ENCODE measurements at places on chromosomes 16 and 17.

- ATAC-seq = no peak
These were observed 17.6 kb downstream of the MAP1LC3B start for GRCh38 chr16:87409781-87410180.

GRCh38 chr16:77591347-77591746 is 131.0 kb upstream of the NUDT7 start:
- no peak for ATAC-seq

- no peak for ATAC-seq
These were observed 279.6 kb downstream of the SNX29 start for GRCh38 chr16:12255919-12256665.

- ATAC-seq = no peak
These were observed 148.3 kb upstream of the CACNG5 start for GRCh38 chr17:66686601-66687000.

DNA sequence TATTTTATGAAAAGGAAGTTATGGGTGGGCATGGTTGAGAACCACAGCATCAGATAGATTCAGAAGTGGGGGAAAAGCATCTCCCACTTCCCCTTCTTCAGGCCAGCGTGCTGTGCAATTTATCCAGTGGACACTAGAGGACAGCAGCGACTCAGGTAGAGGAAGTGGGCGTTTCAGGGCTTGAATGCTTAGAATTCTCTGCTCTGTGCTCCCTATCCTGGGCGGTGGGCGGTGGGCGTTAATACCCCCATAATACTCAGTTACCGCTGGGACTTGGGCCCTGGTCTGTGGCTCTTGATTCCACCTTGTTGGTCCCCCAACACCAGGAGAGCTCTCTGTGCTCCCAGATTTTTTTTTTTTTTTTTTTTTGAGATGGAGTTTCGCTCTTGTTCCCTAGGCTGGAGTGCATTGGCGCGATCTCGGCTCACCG is 3.7 kb upstream of the LYZL6 start:
- peak; percentile 82 for ATAC-seq

DNA sequence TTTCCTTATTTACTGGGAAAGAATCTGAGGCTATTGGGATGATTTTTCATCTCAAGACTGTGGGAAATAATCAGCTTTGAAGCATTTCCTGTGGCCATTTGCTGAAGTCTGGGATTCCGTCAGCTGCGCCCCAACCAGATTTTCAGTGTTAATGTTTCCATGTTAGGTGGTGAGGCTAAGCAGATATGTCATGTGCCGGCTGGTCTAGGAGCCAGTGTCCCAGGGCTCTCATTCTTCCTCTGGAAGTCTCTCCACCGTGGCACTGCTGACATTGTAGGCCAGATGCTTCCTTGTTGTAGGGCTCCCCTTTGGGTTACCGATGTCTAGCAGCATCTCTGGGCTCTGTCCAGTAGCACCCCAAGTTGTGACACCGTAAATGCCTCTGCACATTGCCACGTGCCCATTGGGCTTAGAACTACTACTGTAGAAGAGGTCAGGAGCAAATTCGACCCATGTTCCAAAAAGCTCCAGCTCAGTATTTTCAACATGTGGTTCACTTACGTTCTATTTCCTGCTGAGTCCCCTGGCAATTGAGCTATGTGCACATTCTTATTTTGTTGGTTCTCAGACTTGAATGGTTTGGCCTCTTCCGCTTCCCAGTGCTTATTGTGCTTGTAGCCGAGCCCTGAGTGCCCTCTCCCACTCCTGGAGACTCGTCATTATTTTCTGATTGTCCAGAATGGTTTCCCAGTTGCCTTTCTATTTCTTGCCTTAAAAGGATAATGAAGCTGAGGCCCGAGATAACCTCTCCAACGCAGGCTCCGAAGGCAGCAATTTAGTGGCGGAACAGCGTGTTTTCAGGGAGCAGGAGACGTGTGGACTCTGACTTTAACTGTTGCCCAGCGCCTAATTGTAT is 82.2 kb downstream of the SPECC1 start:
- no peak for ATAC-seq

- no peak for ATAC-seq
These were observed 501.6 kb downstream of the MAF start for GRCh38 chr16:79098907-79099306.

GRCh38 chr16:6682142-6682811 is 650.4 kb upstream of the RBFOX1 start:
- no peak for ATAC-seq

DNA sequence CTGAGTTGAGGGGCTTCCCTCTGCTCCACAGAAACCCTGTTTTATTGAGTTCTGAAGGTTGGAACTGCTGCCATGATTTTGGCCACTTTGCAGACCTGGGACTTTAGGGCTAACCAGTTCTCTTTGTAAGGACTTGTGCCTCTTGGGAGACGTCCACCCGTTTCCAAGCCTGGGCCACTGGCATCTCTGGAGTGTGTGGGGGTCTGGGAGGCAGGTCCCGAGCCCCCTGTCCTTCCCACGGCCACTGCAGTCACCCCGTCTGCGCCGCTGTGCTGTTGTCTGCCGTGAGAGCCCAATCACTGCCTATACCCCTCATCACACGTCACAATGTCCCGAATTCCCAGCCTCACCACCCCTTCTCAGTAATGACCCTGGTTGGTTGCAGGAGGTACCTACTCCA is 26.0 kb downstream of the STH start:
- no peak for ATAC-seq

- no peak for ATAC-seq
These were observed 37.7 kb downstream of the REXO5 start for GRCh38 chr16:20844054-20844453.

- ATAC-seq = no peak
These were observed 16.6 kb upstream of the G6PC1 start for GRCh38 chr17:42883802-42884558.

DNA sequence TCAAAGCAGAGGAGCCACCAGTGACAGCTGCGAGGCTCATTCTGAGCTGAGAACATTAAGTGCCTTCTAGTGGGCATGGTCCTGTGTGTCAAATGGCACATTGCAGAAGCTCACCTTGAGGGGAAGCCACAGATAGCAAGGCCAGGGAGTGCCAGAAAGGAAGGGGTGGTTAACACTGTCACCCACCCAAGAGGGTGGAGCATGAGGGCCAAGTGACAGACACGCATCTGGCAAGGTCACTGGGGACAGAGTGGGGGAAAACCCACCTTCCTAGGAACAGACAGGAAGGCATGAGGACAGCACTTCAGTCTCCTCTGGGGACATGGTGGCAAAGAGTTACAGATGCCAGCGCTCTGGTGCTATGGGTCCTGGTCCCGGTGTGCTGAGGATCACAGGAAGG is 22.1 kb downstream of the NUBP1 start:
- ATAC-seq = no peak

- ATAC-seq = no peak
These were observed 5.0 kb downstream of the CX3CL1 start for GRCh38 chr16:57377080-57377841.

- no peak for ATAC-seq
These were observed 9.7 kb downstream of the CA4 start for GRCh38 chr17:60159479-60159866.

GRCh38 chr16:14486520-14487303 is 143.3 kb downstream of the PARN start:
- peak; percentile 94 for ATAC-seq

All from motor neuron (in vitro differentiated cells).